ENCODE measurements at places on chromosomes 11 and 22.

DNA sequence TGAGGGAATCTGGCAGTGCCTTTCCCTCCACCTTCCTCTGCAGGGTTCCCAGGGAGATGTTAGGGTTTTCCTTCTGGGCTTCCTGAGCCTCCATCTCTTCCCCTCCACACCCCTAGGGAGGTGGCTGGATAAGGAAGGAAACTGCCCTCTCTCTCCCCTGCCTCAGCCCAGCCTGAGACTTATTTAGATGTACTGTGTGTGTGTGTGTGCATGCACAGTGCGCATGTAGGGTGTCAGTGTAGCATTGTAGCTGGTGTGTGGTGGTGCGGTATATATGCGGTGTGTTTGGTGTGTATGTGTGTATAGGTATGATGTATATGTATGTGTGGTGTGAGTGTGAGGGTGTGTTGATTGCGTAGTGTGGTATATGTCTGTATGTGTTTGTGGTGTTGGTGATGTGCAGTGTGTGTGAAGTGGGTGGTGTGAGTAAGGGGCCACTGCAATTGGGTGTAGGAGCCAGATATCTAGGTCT, 1.5 kb downstream of the FXYD6 start:
- DNase-seq, result no peak

GRCh38 chr11:69705901-69706787, 2.3 kb upstream of the FGF19 start:
- no peak for DNase-seq

DNA sequence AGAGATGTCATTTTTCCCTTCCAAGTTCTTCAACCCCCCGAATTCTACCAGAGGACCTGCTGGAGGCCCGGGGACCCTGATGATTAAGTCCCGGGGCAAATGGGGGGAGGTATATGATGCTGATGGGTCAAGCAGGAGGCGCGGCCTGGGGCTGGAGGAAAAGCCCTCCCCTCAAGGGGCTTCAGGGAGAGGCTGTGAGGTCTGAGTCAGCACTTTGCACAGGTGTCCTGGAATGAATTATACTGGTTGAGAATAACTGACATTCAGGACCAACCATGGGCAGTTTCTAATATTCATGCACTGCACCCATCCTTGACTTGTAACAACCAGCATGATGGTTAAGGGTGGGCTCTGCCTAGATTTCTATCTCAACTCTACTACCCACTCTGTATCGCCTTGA, 146.8 kb upstream of the SYT13 start:
- DNase-seq, result no peak

DNA sequence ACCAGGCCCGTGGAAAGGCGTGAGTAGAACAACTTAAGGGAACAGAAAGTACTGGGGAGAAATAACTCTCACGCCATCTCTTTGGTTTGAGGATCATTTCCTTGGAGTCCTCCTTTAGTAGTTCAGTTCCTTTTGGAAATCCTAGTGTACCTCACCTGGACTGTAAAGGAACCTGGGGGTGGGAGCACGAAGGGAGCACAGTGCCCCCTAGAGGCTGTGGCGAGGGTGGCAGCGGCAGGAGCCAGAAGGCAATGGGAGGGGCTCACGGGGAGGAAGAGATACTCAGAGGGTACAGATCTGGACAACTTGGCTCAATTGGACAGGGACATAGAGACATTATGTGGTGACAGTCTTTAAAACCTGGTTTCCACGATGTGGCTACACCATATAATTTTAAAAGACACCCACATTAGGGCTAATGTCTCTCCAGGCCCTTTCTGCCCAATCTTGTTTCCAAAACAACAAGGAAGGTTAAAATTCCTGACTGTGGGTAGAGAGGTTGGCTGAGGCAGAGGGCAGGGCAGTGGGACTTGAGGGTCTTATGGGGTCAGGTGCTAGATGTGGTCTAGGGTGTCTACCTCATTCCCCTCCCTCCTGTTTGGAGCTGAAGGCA, 87.0 kb downstream of the CSNK2A3 start:
- peak; percentile 2 for DNase-seq
